HFF-Myc (cell line): ENCODE measurements at places on chromosomes 16 and 17.
A peak's percentile ranks its signal among the peaks of the same experiment; 100 is the strongest.

GRCh38 chr16:4667203-4667963 lies 26.0 kb upstream of the NUDT16L1 start:
- no peak for DNase-seq

GRCh38 chr17:80746262-80746935 lies 201.8 kb downstream of the RPTOR start:
- no peak for DNase-seq

GRCh38 chr17:50187394-50187725 lies 14.1 kb downstream of the COL1A1 start:
- no peak for DNase-seq

- no peak for DNase-seq
Observed at GRCh38 chr17:59105852-59106462, 723 bp downstream of the TRIM37 start.

DNA sequence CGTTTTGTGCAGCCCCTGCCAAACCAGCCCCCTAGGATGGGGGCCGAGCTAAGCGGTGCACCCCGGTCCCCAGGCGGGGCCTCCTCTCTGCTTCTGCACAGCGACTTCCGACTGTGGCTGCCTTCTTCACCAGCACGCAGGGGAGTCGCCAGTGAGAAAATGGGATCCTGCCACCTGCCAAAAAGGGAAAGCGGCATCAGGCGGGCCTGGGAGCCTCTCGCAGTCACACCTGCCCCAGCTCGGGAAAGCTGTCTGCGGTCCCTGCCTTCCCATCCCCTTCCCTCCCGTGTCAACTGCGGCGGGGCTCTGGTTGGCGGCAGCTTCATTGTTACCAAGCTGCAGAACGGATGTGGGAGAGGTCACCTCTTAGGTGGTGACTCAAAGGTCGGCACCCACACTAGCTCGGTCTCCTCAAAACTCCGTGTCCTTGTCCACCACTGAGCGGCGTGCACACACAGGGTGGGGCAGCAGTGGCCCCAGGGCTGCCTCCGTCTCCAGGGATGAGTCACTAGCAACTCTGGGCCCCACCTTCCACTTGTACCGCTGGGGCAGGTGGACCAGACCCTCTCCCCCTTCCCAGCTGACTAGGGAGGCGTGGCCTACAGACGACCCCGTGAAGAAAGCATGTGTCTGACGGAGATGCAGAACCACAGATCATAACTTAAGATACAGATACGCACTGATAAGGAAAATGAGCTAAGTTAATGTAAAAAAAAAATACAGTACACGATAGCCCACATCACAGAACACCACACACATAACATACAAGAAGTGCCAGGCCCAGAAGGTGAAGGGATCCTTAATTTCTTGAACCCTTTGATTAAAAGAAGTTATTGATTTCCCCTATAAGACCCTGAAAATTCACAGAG lies 1.5 kb upstream of the PCYT2 start:
- DNase-seq, result no peak

- DNase-seq, result no peak
Observed at GRCh38 chr16:30585022-30585399, 486 bp downstream of the ZNF785 start.

GRCh38 chr16:21964353-21964752 lies 11.2 kb downstream of the UQCRC2 start:
- DNase-seq, result no peak

- DNase-seq, result no peak
Observed at GRCh38 chr17:66507103-66507923, 204.9 kb downstream of the PRKCA start.

DNA sequence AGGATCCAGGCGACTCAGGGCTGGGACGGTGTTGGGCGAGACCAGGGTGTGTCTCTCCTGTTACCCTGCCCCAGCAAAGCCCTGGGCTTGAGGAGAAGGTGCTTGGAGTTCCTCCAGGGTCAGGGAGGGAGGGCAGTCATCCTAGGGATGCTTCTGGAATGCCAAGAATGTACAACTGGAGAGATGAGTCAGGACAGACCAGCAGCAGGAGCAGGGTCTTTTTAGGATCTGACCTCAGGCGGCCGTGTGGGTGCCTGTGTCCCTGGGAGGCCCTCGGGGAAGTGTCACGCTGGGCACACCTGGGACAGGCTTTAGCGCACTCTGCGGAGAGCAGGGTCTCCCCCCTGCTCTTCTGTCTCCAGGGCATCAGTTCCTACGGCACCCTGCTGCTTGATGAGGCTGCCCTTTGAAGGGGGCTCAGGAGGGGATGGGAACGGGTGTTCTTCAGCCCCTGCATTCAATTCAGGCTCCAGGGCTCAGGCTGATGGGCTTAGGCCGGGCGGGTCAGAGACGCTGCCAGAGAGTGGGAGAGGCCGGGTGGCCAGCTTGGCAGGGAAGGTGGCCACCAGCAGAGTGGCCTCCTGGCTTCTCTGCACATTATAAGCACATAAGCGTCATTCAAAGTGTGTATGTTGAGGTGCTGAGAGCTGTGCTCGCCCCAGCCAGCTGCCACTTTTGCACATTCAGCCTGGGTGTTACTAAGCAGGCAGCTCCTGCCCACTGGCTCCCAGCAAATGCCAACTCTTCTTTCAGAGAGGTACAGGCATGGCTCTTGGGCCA lies 8.4 kb upstream of the MTSS2 start:
- DNase-seq, result peak; percentile 77

DNA sequence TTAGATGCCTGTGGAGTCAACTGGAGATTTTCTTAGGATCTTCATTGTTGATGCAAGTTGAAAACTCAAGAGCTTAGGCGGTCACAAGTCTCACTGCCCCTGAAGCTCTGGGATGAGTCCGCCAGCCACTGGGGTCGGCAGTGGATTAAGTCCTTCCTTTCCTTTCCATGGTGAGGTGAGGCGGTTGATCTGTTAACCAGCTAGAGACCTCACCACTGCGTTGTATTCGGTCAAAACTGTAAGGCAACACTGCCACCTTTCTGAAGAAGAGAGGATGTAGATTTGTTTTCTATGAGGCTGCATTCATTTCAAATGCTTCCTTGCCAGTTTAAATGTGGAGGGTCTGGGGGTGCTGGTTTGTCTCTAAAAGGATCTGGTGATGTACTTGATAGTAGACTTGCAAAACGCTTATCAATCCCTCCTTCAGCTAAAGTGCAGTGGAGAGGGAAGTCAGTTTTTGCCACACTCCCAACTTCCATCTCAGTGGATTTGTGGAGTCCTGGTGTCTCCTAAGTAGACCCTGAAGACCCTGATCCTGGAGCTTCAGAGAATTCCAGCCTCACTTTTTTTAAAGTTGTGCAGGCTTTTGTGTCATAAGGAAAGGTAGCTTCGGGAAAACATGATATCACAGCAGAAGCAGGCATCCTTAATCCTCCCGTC lies 1.7 kb downstream of the MYOCD start:
- no peak for DNase-seq

DNA sequence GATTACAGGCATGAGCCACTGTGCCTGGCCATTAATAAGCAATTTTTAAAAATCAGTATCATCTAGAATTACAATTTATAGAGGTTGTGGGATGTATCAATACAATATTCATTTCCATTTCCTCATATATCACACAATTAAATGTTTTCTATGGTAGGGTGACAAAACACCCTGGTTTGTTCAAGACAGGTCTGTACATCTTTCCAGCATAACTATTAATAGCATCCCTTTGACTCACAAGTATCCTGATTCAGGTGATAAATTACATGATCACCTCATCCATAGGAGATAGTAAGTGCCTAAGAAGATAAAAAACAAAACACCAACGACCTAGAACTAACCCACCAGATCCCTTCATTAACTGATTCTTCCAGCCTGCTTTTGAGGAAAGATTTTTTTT lies 13.1 kb downstream of the COIL start:
- no peak for DNase-seq

DNA sequence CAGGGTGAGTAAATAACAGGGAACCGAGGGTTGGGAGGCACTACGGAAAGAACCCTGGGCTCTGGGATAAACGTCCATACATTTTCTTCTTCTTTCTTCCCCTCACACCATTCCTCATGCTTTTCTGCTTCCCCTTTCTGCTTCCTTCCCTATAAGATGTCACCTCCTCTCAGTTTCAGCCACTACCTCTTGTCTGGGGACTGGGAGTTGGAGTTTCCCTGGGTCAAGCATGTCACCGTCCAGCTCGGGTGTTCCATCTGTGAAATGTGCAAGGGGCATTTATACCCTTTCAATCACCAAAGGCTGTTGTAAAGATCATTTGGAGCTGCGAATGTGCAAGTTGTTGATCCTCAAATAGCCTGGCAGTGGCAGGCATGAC lies 17.5 kb upstream of the CCL22 start:
- no peak for DNase-seq

DNA sequence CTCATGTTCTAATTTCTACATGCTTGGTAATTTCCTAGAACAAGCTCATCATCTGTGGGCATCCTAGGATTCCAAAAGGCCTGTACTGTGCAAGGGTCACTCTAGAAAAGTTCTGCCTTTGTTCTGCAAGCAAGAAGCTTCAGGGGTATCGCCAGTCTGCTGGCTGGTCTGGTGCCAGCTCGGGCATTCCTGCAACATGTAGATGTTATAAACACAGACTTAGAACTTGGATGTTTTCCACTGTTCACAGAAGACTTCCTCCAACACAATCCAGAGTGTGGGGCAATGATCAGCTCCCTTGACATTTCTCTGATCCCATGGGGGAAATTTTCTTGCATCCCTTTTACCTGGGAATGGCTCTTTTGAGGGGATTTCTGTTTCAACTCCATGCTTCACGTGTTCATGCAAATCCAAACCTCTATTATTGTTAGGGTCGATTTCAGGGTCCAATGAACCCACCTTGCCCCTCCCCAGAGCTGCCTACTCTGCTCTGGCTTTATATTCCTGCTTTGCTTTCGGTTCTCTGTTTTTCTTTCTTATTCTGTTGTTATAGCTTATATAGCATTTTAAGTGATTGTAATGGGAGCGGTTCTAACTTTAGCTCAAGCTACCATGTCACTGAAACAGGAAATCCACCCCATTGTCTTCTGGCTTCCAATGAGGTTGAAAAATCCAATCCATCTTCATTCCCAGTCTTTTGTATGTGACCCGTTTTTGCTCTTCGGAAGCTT lies 25.3 kb downstream of the UBE2O start:
- DNase-seq, result no peak

- no peak for DNase-seq
Observed at GRCh38 chr17:48834973-48835372, 4.1 kb downstream of the CALCOCO2 start.

- DNase-seq, result no peak
Observed at GRCh38 chr16:7185689-7186088, 147.0 kb upstream of the RBFOX1 start.
